ENCODE measurements at places on chromosomes 7 and 10. TPM values are rescaled to one million over a fixed set of nuclear protein-coding genes. Genes with fewer than 3 reads are reported as not detected.

OR2A42 gene
- total RNA-seq: 0.13 TPM

DNA sequence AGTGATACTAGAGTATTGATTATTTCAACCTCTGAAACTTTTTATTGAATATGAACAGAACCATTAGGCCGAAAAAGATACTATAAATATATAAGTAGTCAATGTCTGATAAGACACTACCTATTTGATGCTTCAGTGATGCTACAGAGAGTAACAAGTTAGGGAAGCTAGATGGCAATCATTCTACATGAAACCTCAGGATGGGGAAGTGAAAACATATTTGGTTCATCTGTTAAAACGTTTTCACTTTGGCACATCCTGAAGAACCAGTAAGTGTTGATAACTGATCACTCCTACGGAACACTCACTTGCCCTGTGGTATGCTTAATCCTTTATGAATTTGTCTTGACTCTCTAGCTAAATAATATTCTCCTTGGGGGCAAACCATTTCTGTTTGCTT, 1064.9 kb downstream of the NXPH1 start:
- H3K27ac ChIP-seq: no peak overlapping the region
- H3K27me3 ChIP-seq: no peaks in the 10 kb centered on the region
- DNase-seq: no peak
- H3K36me3 ChIP-seq: no peaks in the 10 kb centered on the region

DNA sequence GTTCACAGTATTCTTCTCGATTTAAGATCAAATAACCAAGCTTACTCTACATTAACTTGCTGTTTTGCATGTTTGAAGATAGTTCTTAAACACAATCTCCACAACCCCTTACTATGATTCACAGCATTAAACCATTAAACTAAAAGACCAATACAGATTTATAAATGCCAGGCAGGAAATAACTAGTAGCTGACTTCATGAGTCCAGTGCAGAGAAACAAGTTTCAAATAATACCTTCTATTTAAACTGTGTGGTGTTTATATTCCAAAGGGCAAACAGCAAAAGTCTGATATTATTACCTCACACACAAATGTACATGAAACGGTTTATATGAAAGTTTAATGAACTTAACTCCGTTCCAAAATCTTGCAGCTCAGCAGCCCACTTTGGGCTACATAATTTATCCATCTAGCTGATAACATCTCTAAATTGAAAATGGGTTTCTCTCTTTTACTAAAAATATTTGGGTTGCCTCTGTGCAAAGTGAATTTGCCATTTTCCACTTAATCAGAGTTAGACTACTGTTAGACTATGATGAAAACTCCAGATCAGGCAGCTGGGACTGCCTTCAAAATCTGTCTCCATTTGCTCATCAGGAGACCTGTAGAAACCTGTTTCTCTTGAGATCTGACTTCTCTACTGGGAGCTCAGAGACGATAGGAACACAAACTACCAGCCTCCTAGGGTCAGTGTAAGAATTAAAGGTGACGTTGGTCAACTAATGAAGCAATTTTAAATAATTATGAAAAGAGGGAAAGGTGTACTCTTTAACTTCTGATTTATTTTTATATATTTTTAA, 287.3 kb downstream of the FZD1 start:
- no peak overlapping the region for H3K4me3 ChIP-seq
- H3K36me3 ChIP-seq: no peaks in the 10 kb centered on the region
- no peaks in the 10 kb centered on the region for H3K4me1 ChIP-seq
- no peak for DNase-seq
- H3K27me3 ChIP-seq: no peaks in the 10 kb centered on the region

- no peak overlapping the region for H3K4me3 ChIP-seq
- H3K4me1 ChIP-seq: peaks cover 15% of the 10 kb centered on the region
- no peaks in the 10 kb centered on the region for H3K36me3 ChIP-seq
- no peak overlapping the region for H3K27ac ChIP-seq
- no peak for DNase-seq
- no peaks in the 10 kb centered on the region for H3K27me3 ChIP-seq
Measured at GRCh38 chr10:50470798-50471582, 152.8 kb downstream of the SGMS1 start.

- H3K4me1 ChIP-seq: no peaks in the 10 kb centered on the region
- H3K36me3 ChIP-seq: no peaks in the 10 kb centered on the region
- H3K27me3 ChIP-seq: no peaks in the 10 kb centered on the region
- no peak for DNase-seq
- H3K4me3 ChIP-seq: no peak overlapping the region
- no peak overlapping the region for H3K27ac ChIP-seq
Measured at GRCh38 chr10:36038316-36038955, 396.3 kb upstream of the FZD8 start.

DNA sequence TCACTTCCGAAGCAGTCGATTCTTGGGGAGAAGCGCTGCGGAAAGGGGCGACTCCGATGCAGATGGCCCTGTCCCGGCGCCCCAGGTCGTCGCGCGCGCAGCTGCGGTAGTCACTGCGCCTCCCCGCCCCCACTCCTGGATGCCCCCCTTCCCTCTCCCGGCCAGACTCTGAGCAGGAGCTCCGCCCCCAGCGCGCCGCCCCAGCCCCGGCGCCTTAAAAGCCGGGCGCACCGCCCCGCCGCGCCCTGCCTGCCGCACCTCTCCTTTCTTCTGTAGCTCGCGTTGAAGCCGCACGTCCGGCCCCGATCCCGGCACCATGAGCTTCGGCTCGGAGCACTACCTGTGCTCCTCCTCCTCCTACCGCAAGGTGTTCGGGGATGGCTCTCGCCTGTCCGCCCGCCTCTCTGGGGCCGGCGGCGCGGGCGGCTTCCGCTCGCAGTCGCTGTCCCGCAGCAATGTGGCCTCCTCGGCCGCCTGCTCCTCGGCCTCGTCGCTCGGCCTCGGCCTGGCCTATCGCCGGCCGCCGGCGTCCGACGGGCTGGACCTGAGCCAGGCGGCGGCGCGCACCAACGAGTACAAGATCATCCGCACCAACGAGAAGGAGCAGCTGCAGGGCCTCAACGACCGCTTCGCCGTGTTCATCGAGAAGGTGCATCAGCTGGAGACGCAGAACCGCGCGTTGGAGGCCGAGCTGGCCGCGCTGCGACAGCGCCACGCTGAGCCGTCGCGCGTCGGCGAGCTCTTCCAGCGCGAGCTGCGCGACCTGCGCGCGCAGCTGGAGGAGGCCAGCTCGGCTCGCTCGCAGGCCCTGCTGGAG, at the start of gene INA:
Gene INA, plus strand, starts transcription at position 243 of the 817 bp plus-strand sequence. Its CDS starts 74 bp downstream, at position 317.
- H3K4me3 ChIP-seq: no peak within 1 kb of the TSS
- H3K27ac ChIP-seq: no peak within 1 kb of the TSS
- H3K36me3 ChIP-seq: no peaks in the 10 kb centered on the region
- H3K4me1 ChIP-seq: no peaks in the 10 kb centered on the region
- peaks cover 10% of the 10 kb centered on the region for H3K27me3 ChIP-seq

DNA sequence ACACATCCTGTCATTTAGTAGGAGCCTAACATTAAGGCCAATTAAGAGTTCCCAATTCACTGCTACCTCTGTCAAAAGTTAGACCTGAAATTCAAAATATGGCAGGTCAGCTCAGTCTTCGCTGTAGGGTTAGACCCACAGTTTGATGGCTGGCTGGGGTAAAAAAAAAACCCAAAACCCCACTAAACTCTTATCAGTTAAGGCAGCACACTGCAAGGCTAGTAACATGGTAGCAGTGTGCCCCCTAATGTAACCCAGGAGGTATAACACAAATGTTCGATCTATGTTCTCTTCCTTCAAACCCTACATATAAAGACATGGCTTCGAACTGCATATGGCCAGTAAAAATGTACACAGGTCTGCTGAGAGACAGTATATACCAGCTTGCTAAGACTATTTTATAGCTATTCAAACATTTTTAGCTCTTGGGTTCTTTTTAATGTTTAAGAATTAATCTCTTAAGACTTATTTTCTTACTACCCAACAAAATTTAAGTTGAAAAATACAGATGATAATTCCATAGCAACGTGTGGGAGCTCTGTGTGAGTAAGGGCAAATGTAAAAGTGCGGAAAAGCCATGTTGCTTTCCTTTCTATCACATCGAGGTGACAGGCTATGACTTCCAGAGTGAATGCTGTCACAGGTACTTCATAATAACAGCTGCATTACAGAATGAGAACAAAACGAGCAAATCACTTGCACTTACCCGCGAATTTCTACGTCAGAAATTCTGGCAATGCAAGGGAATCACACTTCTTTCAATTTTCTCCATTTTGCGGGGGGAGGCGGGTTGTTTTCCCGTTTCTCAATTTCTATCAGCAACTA, 168.4 kb upstream of the IMMP2L start:
- no peaks in the 10 kb centered on the region for H3K4me1 ChIP-seq
- H3K4me3 ChIP-seq: no peak overlapping the region
- DNase-seq: peak; percentile 9
- no peak overlapping the region for H3K27ac ChIP-seq
- no peaks in the 10 kb centered on the region for H3K36me3 ChIP-seq

DNA sequence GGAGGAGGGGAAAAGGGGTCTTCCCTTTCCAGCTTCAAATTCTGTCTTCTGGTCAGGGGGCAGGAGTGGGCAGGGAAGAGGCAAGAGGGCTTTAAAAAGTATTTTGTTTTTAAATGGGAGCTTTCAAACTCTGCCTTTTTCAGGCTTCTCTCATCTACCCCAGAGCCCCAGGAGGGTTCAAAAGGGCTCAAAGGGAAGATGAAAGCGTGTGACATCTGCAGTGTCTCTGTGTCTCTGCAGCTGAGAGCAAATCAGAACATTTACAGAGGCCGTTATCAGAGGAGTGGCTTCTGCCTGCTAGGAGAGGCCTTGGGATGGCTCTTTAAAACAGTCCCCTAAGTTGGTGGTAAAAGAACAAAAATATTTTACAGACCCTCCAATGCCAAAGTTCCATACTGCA, 30.3 kb downstream of the TRIM8 start:
- DNase-seq: no peak
- no peaks in the 10 kb centered on the region for H3K36me3 ChIP-seq
- H3K27ac ChIP-seq: peak overlapping the region; percentile 85
- H3K4me3 ChIP-seq: peak overlapping the region; percentile 52

- peak overlapping the region; percentile 83 for H3K4me3 ChIP-seq
- peaks cover 48% of the 10 kb centered on the region for H3K4me1 ChIP-seq
- peak; percentile 67 for DNase-seq
- no peaks in the 10 kb centered on the region for H3K36me3 ChIP-seq
- H3K27ac ChIP-seq: peak overlapping the region; percentile 93
Measured at GRCh38 chr10:119653209-119653608, 2.0 kb downstream of the BAG3 start.

- no peaks in the 10 kb centered on the region for H3K27me3 ChIP-seq
- no peak for DNase-seq
- no peak overlapping the region for H3K27ac ChIP-seq
- H3K36me3 ChIP-seq: no peaks in the 10 kb centered on the region
- no peak overlapping the region for H3K4me3 ChIP-seq
Measured at GRCh38 chr10:83539528-83540308, 599.6 kb upstream of the GHITM start.

- DNase-seq: no peak
- H3K4me1 ChIP-seq: peaks cover 14% of the 10 kb centered on the region
- H3K4me3 ChIP-seq: no peak overlapping the region
Measured at GRCh38 chr10:110138197-110138812, 69.1 kb upstream of the MXI1 start.

DNA sequence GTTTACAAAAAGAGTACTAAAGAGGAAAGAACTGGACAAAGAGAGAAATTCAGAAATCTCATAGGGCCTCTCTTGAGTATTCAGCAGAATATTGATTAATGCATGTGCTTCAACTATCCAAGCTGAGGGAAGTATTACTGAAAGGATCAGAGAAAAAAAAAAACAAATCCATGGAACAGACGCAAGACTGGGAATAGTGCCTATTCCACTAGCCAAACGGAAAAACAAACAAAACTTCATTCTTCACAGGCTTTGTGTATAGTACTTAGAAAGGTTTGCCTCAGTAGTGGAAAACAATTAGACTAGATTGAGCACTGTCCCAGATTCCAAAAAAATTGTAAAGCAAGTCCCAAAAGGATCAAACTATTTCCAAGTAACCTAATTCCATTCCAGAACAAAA, 106.2 kb downstream of the TFEC start:
- H3K27me3 ChIP-seq: no peaks in the 10 kb centered on the region
- no peaks in the 10 kb centered on the region for H3K4me1 ChIP-seq

- H3K4me1 ChIP-seq: no peaks in the 10 kb centered on the region
- no peak overlapping the region for H3K4me3 ChIP-seq
- H3K36me3 ChIP-seq: no peaks in the 10 kb centered on the region
Measured at GRCh38 chr7:13800694-13801448, 188.6 kb downstream of the ETV1 start.

GRCh38 chr7:155637155-155637554, 7.3 kb upstream of the RBM33 start:
- no peak for DNase-seq
- no peaks in the 10 kb centered on the region for H3K27me3 ChIP-seq
- no peaks in the 10 kb centered on the region for H3K4me1 ChIP-seq

DYNC1I1 gene
- not detected for total RNA-seq

- H3K36me3 ChIP-seq: no peaks in the 10 kb centered on the region
- no peak overlapping the region for H3K27ac ChIP-seq
- no peaks in the 10 kb centered on the region for H3K27me3 ChIP-seq
- H3K4me1 ChIP-seq: no peaks in the 10 kb centered on the region
- no peak overlapping the region for H3K4me3 ChIP-seq
Measured at GRCh38 chr10:113397047-113397446, 155.8 kb upstream of the HABP2 start.

DNA sequence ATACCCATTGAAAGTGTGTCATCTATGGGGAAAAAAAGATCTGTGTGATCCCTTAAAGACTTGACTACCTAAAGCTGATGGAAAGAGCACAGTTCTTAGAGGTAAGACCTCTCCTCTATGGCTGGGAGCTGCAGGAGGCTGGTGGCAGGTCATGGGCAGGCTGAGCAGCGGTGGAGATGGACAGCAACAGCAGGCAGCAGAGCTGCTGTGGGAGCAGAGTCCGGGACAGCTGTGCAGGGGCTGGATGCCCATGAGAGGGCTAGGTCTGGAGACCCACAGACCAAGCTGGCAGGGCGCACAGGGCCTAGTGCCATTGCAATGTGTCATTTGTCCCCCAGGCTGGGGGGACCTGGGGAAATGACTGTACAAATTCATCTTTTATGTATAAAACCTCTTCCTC, 13.4 kb upstream of the EPHA1 start:
- peaks cover 31% of the 10 kb centered on the region for H3K36me3 ChIP-seq
- no peak for DNase-seq
- H3K4me1 ChIP-seq: no peaks in the 10 kb centered on the region
- no peaks in the 10 kb centered on the region for H3K27me3 ChIP-seq

GRCh38 chr7:137395420-137395819, 51.9 kb upstream of the PTN start:
- no peak overlapping the region for H3K27ac ChIP-seq
- no peaks in the 10 kb centered on the region for H3K4me1 ChIP-seq
- no peaks in the 10 kb centered on the region for H3K27me3 ChIP-seq
- H3K36me3 ChIP-seq: no peaks in the 10 kb centered on the region
- DNase-seq: no peak

- DNase-seq: no peak
- H3K4me3 ChIP-seq: no peak overlapping the region
- H3K4me1 ChIP-seq: no peaks in the 10 kb centered on the region
- no peak overlapping the region for H3K27ac ChIP-seq
Measured at GRCh38 chr10:10642751-10643150, 374.9 kb upstream of the CELF2 start.

GRCh38 chr10:104445359-104445758, 91.7 kb downstream of the CFAP58 start:
- no peak overlapping the region for H3K4me3 ChIP-seq
- H3K27ac ChIP-seq: no peak overlapping the region
- H3K27me3 ChIP-seq: no peaks in the 10 kb centered on the region
- DNase-seq: no peak
- no peaks in the 10 kb centered on the region for H3K36me3 ChIP-seq
- no peaks in the 10 kb centered on the region for H3K4me1 ChIP-seq

GRCh38 chr7:22551768-22552513, 52.0 kb upstream of the STEAP1B start:
- no peak overlapping the region for H3K27ac ChIP-seq
- no peaks in the 10 kb centered on the region for H3K4me1 ChIP-seq
- H3K4me3 ChIP-seq: no peak overlapping the region
- no peaks in the 10 kb centered on the region for H3K36me3 ChIP-seq
- H3K27me3 ChIP-seq: no peaks in the 10 kb centered on the region

All from naive thymus-derived CD4-positive, alpha-beta T cell (primary cell).